Activated naive CD8-positive, alpha-beta T cell treated with anti-CD3 and anti-CD28 coated beads, Interleukin-2, amount 50 U/mL, for 16 hours (primary cell): ENCODE measurements at places on chromosomes 3 and 15.

DNA sequence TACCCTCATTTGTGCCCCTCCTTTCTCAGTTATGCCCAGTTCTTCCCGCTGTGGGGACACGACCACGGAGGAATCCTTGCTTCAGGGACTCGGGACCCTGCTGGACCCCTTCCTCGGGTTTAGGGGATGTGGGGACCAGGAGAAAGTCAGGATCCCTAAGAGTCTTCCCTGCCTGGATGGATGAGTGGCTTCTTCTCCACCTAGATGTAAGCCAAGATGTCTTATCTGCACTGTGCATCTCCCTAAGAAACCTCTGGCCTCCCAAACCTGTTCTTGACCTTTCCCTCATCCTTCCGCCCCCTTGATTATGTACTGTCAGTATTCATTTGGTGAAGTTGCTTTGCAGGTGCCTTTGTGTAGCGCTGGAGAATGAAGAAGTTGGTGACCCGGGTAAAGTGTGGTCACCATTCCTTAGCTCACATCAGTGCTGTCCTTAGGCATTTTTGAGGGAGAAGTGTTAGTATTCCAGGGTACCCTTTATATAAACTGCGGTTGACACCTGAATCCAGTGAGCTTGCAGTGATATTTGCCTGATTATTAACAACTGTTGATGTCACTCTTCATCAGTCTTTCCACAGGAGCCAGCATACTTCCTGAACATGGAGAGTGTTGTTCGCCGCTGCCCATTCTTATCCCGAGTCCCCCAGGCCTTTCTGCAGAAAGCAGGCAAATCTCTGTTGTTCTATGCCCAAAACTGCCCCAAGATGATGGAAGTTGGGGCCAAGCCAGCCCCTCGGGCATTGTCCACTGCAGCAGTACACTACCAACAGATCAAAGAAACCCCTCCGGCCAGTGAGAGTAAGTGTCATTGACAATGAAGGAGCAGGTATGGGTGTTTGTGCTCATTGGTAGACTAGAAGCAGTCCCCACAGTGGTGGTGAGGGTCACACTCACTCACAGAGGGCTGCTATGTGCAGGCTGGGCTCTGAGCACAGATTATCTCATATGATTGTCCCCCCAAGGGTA, 966 bp downstream of the ALAS1 start:
- DNase-seq: no peak

DNA sequence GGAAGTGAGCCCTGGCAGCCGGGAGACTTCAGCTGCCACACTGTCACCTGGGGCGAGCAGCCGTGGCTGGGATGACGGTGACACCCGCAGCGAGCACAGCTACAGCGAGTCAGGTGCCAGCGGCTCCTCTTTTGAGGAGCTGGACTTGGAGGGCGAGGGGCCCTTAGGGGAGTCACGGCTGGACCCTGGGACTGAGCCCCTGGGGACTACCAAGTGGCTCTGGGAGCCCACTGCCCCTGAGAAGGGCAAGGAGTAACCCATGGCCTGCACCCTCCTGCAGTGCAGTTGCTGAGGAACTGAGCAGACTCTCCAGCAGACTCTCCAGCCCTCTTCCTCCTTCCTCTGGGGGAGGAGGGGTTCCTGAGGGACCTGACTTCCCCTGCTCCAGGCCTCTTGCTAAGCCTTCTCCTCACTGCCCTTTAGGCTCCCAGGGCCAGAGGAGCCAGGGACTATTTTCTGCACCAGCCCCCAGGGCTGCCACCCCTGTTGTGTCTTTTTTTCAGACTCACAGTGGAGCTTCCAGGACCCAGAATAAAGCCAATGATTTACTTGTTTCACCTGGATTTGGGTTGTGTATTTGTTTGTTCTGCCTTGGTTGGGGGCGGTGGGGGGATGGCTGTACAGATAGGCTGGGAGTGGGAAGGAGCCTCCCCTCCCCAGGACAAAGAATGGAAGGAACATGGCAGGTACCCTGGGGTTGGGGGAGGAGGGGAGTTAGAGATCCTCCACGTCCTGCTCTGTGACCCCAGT, 2.9 kb upstream of the GRM2 start:
- DNase-seq: no peak

- no peak for DNase-seq
These were observed 117.3 kb downstream of the ADAMTS17 start for GRCh38 chr15:100224206-100225185.

DNA sequence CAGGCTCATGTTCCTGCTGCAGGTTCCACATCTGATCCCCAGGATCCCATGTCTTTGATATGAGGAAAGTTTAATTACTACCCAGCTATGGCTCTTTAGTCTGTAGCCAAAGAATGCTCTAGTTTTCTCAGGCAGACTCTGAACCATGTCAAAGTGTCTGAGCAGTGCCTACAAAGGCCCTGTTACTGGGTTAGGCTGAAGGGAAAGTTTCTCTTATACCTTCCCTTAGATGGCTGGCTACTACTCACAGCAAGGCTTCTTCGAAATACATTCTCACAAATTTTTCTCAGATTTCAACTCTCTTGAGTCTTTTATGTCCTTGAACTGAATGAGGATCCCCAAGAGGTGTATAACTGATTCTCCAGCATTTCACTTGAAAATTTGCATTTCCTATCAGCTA, 102.4 kb downstream of the NR1D2 start:
- no peak for DNase-seq

- DNase-seq: no peak
These were observed 24.5 kb downstream of the LPP start for GRCh38 chr3:188178293-188178936.

DNA sequence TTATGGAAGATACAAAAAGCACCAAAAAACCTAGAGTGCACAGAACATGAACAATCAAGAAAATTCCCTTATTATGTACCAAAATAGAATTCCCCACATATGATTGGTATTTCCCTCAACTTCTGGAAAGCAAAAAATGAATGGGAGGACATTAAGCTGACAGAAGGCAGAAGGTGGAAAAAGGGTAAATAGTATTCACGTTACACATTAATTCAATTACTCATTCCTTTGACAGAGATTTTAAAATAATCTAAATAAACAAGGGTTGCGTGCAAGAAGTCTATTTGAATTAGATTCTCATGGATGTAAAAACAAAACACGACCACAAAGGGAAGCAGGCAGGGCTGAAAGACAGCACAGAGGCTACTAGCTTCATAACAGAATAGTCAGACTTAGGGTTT, 260.5 kb upstream of the ZPLD1 start:
- DNase-seq: no peak

DNA sequence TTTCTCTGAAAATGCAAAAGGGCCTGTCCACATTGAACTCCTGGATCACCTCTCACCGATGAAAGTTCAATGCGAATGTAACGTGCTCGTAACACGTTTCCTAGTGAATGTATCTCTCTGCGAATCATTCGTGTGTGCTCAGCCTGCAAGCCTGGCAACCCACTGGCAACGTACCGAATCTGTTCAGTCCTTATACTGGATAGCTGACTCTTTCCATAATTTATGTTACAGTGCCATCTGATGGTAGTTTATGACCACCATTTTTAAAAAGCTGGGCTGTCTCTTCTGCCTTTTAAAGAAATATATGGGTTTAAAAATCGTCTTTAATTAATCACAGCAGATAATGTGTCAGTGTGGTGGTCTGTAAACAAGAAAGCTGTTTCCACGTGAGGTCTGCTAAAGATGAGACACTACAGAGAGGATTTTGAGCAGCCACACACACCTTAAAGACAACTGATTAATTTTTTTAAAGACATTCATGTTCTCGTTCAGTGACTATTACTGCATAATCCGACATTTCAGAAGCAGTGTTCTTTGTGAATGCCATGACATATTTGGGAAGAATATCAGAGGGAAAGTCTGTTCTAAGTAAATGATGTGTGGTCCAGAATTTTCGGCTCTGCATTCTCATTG, 69.4 kb upstream of the FOXP1 start:
- DNase-seq: no peak

DNA sequence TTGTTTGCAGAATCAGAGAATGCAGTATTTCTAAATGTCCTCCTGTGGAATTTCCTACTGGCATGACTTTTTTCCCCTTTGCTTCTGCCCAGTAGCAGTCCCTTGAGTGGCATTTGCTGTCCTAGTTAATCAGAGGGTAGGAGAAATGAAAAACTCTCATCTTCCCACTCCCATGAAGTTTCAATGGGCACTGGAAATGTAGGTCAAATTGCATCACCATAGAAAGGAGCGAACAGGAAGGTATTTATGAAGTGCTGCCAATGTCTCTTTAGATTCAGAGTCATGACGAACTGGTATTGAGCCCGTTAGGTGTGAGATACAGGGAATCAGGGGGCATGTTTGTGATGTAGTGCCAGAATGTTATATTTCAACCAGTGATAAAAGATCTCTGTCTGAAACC, 23.2 kb downstream of the ATXN7 start:
- DNase-seq: no peak

GRCh38 chr3:73031573-73032103, 29.8 kb upstream of the EBLN2 start:
- DNase-seq: no peak

DNA sequence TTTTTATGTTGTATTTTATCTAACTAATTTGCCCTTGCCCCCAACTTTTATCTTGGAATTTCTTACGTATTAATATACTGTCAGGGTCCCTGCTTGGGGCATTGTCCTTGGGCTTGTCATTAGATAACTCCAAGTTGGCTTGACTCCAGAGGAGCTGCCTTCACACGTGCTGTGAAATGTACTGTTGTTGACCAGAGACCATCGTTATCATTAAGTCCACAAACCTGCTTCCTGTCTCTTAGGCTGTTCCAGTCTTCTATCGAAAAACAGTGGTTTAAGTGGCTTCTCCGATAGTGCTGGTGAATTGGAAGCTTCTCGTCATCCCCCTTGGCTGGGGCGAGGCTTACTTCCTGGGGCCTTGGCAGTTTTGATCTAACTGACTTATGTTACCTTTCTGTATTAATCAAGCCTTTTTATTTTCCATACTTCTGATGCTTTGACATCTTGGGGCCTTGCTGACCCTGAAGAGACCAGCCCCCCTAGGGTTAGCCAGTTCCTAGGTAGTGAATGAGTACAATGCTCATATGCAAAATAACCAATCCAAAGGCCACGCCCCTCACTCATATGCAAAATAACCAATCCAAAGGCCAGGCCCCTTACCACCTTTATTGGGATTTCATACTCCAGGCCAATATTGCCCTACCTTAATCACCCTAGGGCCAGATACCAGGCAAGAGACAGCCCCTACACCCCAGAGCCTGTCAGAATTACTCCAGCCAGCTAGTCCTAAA, 164.5 kb downstream of the IGF1R start:
- DNase-seq: no peak

DNA sequence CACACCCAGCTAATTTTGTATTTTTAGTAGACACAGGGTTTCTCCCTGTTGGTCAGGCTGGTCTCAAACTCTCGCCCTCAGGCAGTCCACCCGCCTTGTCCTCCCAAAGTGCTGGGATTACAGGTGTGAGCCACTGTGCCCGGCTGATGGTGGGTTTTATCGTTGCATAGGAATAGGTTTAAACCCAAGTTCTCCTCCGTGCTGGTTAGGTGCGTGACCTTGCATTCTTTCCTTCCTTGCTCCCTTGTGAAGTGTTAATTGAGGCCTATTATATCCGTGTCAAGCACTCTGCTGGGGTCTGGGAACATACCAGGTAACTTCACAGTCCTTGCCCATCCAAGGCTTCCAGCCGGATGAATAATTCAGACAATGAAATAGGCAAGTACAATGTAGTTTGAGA, 19.3 kb upstream of the ETV5 start:
- DNase-seq: no peak

GRCh38 chr3:153313302-153313965, 151.4 kb downstream of the RAP2B start:
- no peak for DNase-seq

DNA sequence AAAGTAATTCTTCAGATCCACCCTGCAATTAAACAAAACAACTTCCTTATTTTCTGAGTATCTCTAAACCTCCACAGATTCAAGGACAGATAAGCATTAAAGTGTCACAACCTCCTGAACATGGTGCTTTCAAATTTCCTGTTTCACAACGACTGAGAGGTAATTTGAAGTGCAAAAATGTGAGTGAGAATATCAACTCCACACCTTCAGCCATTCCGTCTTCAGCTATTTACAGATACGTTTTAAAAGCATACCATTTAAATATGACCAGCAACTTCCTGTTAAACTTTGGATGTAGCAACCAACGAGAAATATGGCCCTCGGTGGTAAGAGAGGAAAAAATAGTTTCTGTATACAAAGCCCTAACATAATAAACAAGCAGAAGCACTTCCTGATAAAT, 32.1 kb upstream of the PCSK6 start:
- no peak for DNase-seq

DNA sequence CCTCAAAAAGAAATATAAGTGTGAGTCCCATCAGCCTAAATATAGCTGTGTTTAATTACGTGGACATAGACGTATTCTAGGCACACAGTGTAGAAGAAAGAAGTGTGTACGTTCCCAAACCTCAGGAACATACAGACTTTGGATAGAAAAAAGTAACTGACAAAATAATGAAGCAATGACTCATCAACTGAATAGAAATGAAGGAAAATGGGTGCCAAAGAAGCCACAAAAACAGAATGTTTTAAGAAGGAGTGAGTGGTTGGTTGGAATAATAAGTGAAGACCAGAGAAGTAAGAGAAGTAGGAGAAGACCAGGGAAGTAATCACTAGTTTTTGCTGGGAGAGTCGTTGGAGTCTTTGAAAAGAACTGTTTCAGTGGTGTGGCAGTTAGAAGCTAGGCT, 518.1 kb downstream of the ROBO1 start:
- DNase-seq: no peak

- no peak for DNase-seq
These were observed 36.5 kb upstream of the SPTBN5 start for GRCh38 chr15:41930221-41930866.

DNA sequence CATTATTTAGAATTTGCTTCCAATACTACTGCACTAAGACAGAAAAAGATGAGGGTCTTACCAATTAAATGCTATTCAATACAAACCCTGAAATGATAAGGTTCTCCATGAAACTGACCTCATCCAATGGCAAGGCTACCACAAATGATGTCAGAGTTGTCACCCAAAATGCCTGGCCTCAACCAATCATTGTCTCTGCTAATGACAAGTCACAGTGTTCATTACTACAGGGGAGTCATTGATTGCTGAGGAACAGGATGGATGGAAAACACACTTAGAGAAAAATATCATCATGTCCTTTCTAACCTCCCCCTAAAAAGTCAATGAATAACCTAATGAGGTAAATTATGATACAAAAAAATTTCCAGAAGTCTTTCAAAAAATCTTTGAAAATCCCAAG, 91.0 kb downstream of the FOXP1 start:
- no peak for DNase-seq

- no peak for DNase-seq
These were observed 399.7 kb downstream of the VPS13C start for GRCh38 chr15:61660579-61660978.
